ENCODE measurements at places on chromosomes 7 and 10.

DNA sequence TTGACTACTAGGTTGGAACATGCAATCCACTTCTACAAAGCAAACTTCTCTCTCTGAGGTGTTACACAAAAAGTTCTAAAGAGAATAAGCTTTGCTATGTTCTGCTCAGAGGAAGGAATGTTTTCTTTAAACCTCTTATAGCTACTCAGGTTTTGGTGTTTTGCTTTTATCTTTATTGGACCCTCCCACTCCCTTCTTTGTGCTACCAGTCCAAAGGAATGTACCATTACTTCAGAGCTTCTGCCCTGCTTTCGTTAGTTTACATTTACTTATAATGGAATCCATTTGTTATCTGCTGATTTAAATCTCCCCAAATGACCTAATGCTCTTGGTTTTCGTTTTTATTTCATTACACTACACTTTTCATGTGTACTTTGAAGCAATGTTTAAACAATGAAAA lies 154.9 kb downstream of the ATE1 start:
- DNase-seq: no peak

GRCh38 chr10:73043766-73044377 lies 52.8 kb downstream of the P4HA1 start:
- no peak for DNase-seq

- no peak for DNase-seq
Measured at GRCh38 chr7:31858055-31858454, 171.0 kb downstream of the PPP1R17 start.

DNA sequence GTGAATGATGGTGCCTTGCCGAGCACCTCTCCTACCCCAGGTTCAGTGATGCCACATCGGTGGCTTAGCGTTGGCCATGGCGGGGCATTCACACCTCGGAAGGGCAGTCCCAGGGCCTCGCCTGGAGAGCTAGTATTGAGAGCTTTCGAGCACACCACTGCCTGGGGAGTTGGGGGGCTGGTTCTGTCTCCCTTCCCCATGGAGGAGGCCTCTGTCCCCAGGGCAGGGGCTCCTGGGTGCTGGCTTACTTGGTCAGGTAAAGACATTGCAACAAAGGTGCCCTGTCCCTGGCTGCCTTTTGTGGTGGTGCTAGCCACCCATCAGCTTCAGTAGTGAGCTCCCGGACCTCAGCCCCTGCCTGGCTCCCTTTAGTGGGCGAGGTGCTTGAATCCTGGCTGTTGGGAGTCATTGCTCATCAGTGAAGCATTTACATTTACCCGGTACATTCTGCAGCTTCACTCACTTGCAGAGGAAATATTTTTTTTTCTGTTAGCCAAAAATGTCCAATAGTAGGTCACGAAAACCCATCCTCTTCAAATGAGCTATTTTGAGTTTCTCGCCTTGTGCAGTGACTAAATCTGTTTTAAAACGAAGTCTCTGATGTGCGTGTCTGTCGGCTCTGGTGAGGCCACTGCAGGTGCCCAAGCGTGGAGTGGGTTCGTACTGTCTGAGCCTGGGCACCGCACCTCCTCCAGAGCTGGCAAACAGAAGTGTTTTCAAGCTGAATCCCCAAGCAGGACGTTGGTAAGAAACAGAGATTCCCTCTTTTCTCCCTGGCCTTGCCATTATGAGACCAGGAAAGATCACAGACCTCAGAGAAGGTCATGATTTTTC lies 95.5 kb downstream of the INPP5A start:
- no peak for DNase-seq

DNA sequence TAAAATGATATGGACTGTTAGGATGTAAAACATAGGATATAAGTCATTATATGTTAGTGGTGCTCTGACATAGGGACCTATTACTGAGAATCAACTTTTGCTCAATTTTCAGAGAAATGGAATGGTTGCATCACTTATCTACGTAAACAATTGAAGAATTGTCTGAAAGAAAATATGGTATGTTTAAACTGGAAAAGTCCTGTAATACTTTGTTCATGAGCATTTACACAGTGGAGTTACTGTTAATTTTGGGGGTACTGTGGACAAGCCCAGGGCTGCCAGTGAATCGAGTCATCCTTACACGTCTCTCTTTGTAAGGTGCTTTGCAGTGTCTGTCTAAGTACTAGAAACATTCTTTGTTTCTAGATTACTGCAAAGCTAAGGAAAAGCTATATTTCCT lies 152.0 kb downstream of the ZNF22 start:
- DNase-seq: no peak

DNA sequence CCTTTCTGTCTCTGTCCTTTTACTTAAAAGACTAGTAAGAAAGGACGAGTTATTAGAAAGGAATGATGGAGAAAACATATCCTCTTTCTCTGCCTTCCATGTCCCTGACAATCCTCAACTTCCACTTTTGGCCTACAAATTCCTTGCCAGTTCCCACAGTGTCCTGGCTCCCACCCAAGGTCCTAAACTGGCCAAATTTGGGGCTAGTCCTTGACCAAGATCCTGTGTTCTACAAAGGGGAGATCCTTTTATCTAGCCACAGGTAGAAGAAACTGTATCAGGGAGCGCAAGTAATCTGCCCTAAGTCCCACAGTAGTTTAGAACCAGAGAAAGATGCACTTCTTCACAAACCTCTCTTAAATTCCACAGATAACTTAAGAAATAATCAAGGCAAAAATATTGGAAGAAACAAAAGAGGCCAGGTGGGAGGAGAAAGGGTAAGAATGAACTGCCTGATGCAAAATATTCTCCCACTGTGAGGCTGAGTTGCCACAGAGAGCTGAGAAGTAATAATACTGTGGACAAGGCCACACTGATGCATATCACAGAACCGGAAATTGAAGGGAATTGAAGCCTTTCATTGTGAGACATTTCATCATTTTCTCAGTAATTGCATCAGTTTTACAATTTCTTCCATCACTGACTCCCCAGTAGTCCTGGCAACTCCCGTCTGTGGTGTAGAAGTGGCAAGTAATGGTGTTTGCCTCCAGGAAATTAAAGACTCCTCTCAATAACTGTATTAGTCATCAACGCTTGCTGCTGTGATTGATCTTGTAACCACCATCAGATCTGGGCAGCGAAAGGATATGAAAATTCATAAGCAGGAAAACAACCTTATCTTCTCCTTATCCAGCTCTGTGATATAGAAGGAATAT lies 47.2 kb downstream of the DNAJC12 start:
- no peak for DNase-seq

- DNase-seq: no peak
Measured at GRCh38 chr10:71963351-71964097, 671 bp upstream of the CHST3 start.

GRCh38 chr7:47771990-47772360 lies 176.3 kb downstream of the PKD1L1 start:
- no peak for DNase-seq

GRCh38 chr7:155374276-155375252 lies 76.9 kb downstream of the INSIG1 start:
- no peak for DNase-seq

All from CD4-positive, alpha-beta memory T cell (primary cell).